B cell (primary cell): ENCODE measurements at places on chromosomes 11 and 22. TPM values are rescaled to one million over a fixed set of nuclear protein-coding genes. Genes with fewer than 3 reads are reported as not detected.

Gene ZNRF3
- 0.16 and 0.21 TPM in 2 replicates for polyA plus RNA-seq

Gene HTR3A
- polyA plus RNA-seq: 5.6 and 8.1 TPM in 2 replicates

Gene MUC2
- polyA plus RNA-seq: not detected in 2 replicates

Gene CD81
- polyA plus RNA-seq: 361 and 380 TPM in 2 replicates

Gene APOL4
- 0.03 and 1.0 TPM in 2 replicates for polyA plus RNA-seq

Gene CREB3L1
- 0.09 TPM in 1 of 2 replicates, not detected in the other for polyA plus RNA-seq

Gene CHADL
- 0.07 TPM in 1 of 2 replicates, not detected in the other for polyA plus RNA-seq

Gene TREH
- not detected in 2 replicates for polyA plus RNA-seq
